ENCODE measurements at places on chromosomes 2 and 18.

- no peak for DNase-seq
These were observed 12.3 kb downstream of the ARL5A start for GRCh38 chr2:151815821-151816489.

- no peak for DNase-seq
These were observed 401.7 kb upstream of the CELF4 start for GRCh38 chr18:37967261-37967660.

- no peak for DNase-seq
These were observed 61.2 kb upstream of the LMAN1 start for GRCh38 chr18:59420244-59420643.

DNA sequence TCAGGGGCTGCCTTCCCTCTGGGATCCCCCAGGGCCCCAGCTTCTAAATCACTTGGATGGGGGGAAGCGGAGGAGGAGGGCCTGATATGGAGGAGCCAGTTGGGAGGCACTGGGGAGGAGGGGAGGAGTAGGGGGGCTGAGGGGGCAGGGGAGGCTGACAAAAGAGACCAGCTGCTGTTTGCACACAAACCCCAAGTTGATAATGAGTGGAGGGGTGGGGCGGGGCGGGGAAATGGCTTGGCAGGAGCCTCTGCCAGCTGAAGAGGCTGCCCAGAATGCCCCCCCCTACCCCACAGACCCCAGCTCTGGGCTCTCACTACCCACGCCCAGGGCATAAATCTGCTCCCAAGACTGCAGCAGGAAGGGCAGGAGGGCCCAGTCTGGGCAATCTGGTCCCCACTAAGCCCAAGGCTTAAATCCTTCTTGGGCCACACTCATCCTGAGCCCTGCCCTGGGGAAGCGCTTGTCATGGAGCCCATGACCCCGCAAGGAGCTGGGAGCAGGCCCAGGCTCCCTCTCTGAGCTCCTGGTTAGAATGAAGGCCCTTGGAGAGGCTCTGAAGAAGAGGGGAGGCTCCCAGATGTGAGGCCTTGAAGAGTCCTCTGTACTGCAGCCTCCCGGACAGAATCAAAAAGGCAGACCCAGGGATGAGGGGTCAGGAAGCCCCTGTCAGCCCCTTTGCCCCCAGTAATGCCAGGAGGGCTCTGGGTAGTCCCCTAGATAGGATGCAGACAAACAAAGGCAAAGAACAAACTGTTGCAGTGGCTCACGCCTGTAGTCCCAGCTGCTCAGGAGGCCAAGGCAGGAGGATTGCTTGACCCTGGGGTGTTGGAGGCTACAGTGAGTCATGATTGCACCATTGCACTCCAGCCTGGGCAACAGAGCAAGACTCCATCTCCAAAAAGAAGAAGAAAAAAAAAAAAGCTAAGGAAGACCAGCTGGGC is 24.8 kb upstream of the PTMA start:
- DNase-seq: no peak

DNA sequence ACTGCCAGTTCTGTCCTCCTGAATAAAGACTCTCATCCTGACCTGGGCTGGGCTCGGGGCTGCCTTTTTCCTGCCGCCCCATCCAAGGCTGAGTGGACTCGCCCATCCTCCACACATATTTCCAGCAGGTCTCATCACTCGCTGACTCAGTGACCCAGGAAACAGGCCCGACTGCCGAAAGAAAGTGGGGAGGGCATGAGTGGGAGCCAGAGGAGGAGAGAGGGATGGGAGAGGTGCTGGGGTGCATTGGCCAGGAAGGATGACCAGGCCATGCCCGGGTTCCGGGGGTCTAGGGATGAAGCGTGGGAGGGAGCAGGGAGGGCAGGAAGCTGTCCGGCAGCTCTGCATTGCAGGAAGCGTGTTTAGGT is 66.7 kb downstream of the TWIST2 start:
- DNase-seq: no peak

GRCh38 chr2:236178890-236179235 is 10.7 kb upstream of the GBX2 start:
- no peak for DNase-seq

DNA sequence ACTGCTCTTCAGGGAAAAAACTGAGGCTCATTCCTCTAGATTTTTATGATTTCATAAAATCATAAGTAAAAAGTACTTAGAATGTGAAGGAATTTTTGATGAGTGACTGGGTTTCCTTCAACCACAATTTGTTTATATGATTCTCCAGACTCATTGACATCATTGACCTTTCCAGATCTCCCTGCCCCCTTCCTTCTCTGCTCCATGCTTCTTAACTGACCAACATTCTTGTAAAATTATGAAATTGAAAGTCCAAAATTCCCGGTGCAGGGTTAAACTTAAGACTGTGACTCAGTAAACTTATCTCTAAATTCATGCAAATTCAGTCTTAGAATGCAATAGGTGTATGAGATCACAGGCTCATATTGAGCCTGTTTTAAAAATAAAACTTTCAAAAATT is 648.9 kb downstream of the TDRD15 start:
- DNase-seq: no peak
